ENCODE measurements at places on chromosomes 11 and 22.

- no peak for DNase-seq
Observed at GRCh38 chr11:123110397-123110796, 48.5 kb upstream of the HSPA8 start.

DNA sequence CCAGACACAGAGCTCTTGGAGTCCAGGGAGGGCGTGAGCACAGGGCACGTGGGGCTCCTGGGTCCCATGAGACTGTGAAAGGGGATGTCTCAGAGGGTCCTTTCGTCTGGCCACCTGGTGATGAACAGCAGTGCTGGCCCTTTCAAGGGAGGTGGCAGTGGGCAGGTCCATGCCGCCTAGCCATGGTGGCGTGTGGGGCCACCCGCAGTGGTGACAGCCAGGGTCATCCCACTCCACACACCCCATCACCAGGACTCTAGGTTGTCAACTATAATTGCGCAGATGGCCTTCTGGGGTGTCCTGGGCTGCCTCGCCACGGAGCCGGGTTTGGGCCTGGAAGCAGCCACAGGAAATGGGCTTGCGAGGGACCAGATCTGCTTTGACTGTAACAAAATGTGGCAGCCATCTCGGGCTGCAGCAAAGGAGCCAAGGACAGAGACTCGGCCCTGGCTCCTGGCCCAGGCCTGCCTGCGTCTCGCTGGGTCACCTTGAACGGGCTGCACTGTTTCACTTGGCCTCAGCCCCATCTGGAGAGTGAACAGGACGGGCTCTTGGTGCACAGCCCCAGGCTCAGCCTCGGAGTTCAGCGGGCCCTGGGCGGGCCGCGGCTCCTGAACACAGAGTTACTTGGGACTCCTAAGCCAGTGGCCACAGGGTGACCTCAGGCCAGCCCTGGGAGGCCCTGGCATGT is 1350.5 kb downstream of the BRD1 start:
- DNase-seq = no peak

GRCh38 chr11:103537904-103538502 is 428.8 kb downstream of the DYNC2H1 start:
- peak; percentile 26 for DNase-seq

DNA sequence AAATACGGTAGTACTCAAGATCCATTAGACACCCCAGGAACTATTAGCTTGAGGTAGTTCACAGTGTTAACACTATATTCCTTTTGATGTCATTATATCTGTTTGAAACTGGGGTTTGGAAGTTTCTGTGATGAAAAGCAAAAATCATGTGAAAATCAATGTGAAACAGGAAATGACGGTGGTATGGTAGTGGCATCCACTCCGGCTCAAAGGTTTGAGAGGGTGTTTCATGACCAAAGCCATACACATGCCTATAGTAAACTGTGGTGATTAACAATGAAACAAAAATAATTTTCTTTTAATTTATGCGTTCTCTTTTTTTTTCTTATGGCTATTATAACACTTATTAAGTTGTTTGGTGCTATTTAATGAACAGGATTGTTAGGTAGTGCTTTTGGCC is 10.9 kb downstream of the RAB38 start:
- no peak for DNase-seq

DNA sequence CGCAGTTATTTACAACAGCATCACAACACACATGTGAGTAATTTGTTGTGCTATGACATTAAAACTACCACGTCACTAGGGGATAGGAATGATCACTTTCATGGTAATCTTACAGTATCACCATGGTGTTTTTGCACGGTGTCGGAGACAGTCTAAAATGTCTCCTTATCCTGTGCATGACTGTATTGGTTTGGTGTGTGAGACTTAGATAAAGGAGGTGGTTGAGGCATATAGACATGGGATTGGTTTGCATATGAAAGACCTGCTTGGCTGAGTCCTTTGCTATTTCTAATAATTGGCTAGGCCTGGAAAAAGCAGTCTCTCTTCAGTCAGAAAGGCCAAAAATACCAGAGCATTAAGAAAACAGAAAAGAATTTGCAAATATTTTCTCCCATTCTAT is 30.2 kb downstream of the MSANTD4 start:
- DNase-seq = no peak

DNA sequence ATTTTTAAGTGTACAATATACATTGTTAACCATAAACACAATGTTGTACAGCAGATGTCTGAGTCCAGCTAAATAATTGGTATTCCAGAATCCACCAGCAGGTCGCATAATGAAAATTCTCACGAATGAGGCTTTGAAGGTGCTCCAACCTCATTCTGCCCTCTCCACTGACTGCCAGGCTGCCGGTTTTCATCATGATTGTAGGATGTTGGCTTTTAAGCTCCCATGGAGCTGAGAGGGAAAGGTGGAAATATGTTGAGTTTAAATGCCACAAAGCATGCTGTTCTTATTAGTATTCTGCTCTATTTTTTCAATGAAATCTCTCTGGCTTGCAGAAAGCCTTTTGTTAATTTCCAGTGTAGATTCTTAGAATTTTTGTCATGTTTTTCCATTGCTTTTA is 337.2 kb upstream of the DDI1 start:
- DNase-seq = no peak

DNA sequence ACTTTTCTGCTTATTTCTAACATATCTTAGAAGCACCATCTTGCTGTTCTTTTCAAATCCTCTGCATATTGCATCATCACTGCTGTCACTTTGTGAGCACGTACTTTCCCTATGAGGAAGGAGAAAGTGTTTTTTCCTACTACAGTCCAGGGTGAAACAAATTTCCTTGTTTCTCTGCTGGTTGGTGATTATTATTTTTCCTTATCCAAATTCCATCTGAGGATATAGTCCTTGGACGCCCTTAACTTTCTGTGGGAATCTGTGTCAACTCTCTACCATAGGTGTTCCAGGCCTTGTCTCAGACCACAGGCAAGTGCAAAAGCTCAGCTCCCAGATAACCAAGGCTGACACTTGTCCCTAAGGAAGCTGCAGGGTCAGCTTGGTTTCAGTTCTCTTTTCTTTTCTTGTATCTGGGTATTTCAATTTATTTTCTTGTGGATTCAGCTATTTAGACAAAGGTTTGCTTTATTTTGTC is 29.4 kb upstream of the LYVE1 start:
- DNase-seq = no peak

GRCh38 chr11:285021-285893 is 3.7 kb upstream of the PGGHG start:
- no peak for DNase-seq

GRCh38 chr11:134289167-134289566 is 13.0 kb downstream of the GLB1L3 start:
- no peak for DNase-seq

GRCh38 chr11:75351541-75351790 is at the start of gene ARRB1:
Gene ARRB1 (minus strand): TSS chr11:75351661. CDS start chr11:75351607, 54 bp downstream.
- DNase-seq = no peak

GRCh38 chr22:26115266-26115665 is 54.0 kb upstream of the SEZ6L start:
- DNase-seq = no peak

GRCh38 chr11:70116386-70117065 is 38.4 kb downstream of the ANO1 start:
- DNase-seq = no peak

Data from mammary epithelial cell (primary cell).